Activated CD4-positive, alpha-beta T cell treated with anti-CD3 and anti-CD28 coated beads for 24 hours (primary cell): ENCODE measurements at places on chromosomes 13 and 19.

DNA sequence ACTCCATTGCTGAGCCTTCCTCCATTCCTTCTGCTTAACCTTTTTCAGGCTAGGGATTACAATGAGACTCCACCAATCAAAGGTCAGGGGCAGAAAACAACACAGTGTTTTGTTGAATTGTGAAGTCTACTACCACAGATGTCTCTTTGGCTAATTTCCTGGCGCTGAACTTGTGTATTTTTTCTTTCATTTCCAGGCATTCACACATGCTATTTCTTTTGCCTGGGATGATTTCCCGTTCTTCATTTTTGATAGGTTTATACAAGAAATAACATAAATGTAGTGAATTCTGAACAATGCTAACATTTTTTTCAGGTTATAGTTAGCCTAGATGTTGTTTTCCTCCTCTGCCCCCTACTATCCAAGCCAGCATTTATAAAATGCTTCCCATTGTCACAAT lies 64.3 kb downstream of the OLFM4 start:
- DNase-seq, result no peak

- no peak for DNase-seq
Measured at GRCh38 chr19:45251452-45252354, 632 bp downstream of the MARK4 start.

GRCh38 chr19:1672038-1672768 lies 19.8 kb upstream of the TCF3 start:
- no peak for DNase-seq

DNA sequence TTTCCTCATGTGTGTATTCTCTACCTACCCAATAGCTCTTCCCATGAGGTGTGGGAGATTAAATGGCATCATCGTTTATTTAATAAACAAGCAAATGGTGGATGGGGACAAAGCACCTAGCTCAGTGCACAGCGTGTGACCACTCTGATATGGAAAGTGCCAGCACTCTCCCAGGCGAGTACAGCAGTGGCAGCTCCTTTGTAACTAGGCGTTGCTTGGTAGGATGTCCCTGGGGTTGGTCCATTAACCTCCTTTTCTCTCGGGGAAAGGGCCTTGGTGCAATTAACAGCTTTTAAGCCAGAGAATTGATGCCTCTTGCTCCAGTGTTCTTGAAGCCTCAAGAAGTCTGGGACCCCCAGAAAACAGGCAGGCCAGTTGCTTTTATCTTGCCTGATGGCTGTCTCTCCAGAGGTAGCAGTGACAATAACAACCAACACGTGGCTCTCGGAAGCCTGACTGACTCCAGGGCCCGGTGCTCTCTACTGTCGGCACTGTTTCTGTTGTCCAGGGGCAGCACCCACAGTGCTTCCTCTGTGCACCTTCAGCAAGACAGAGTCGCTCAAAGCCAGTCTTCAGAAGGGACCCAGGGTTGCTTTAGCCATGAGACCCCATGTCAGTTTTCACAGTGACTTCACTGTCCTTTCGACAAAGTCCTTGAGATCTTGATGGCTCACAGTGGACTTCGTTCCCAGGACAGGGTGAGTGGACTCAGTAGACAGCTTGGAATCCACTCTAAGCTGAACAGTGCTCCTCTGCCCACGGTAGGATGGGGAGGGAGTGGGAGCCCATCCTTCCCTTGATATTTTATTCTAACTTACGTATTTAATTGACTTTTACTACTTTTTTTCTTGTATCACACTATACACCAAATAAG lies 33.9 kb upstream of the NPAS1 start:
- no peak for DNase-seq

DNA sequence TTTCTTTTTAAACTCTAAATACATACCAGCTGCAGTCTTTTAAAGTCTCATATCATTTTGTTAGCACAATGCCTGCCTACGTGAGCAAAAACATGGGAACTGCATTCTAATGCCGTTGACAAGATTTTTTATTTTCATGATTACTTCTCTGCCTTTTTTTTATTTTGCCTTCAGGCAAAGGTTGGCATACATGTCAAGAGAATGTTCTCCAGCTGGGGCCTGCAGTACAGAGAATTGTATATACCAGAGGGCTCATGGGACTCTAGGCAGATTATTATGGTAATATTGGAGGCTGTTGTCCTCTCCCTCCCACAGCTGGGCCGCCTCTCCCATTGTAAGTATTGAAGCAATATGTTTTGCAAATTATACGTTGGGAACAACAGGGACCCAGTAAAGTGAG lies 53.9 kb upstream of the OBI1 start:
- no peak for DNase-seq

DNA sequence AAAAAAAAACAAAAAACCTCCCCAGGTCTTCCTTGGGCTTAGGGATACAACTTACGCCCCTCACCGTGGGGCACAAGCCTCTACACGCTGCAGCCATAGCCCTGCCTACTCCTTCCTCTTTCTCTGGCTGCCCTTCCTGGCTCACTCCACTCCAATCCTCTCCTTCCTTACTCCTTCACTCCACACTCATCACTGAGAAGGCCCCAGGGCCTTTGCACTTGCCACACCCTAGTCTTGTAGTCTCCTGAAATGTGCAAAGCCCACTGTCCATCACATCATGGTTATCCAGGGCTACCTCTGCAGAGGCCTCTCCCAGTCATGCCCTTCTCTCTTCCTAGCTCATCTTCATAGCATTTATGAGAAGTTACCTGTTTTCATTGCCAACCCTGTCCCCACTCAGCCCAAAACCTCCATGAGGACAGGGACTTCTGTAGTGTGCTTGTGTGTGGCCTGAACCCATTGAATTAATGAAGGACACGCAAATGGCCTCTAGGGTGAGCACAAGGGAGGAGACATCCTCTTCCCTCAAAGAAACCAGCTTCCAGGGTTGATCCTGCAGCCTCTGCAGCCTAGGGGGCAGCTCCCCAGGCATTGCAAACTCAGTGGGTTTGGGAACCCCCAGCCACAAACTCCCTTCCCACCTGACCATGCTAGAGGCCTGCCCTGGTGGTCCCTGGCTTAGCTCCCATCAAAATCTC lies 7.9 kb upstream of the HSH2D start:
- no peak for DNase-seq

DNA sequence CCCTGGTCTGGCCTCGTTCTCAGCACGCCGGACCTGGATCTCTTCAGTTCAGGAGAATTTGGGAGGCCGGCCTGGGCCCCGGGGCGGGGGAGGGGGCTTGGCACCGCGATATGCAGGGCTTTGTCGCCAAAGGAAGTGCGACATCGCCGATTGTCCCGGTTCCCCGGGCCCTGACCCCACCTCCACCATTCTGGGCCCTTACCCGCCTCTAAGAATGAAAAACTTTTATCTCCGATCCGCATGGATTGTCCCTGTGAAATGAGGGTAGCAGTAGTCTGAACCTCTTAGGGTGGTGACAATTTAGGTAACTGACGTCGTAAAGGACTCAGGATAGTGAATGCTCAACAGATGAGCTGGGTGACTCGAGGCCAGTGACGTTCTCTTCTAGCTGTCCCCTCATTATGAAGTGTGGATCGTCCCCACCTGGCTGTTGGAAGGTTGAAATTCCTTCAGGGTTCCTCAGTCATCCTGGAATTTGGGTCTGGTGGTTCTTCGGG lies 650 bp downstream of the DDA1 start:
- DNase-seq, result no peak

- DNase-seq, result no peak
Measured at GRCh38 chr13:42762917-42763316, 18.5 kb upstream of the FAM216B start.

GRCh38 chr19:56404705-56405056 lies 549 bp downstream of the ZNF583 start:
- DNase-seq, result no peak

DNA sequence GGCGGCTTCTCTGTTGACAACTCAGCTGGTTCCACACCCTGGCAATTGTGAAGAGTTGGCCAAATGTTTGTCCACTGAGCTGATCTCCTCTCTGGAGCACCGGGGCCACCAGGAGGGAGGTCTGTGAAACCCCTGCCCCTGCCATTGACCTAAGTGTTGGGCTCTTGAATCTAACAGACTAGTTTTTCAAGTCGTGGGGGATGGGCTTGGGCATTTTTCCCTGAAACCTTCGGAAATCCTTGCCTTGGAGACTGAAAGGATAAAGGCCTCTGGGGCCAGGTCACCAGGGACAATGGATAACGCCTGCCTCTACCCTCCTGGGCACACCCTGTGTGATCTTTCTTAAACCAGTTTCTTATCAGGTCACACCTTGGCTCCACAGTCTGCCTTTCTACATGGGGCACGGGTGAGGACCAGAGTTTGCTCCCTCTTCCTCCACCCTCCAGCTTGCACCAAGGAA lies 881 bp downstream of the GEMIN7 start:
- DNase-seq, result no peak

- DNase-seq, result no peak
Measured at GRCh38 chr19:28345811-28346210, 867.1 kb downstream of the UQCRFS1 start.

- DNase-seq, result no peak
Measured at GRCh38 chr13:51003642-51004041, 94.1 kb downstream of the RNASEH2B start.

GRCh38 chr19:14519860-14520407 lies 1.7 kb upstream of the DNAJB1 start:
- DNase-seq, result no peak

- no peak for DNase-seq
Measured at GRCh38 chr13:32881777-32882145, 134.5 kb upstream of the KL start.

- no peak for DNase-seq
Measured at GRCh38 chr13:62205273-62205672, 789.6 kb upstream of the PCDH20 start.

- DNase-seq, result no peak
Measured at GRCh38 chr19:48946463-48947257, 8.0 kb upstream of the BAX start.

GRCh38 chr19:54319892-54320670 lies 7.1 kb upstream of the LILRA5 start:
- no peak for DNase-seq

GRCh38 chr19:48530066-48530720 lies 18.6 kb upstream of the LMTK3 start:
- no peak for DNase-seq
